ENCODE measurements at places on chromosomes 5 and 9.

DNA sequence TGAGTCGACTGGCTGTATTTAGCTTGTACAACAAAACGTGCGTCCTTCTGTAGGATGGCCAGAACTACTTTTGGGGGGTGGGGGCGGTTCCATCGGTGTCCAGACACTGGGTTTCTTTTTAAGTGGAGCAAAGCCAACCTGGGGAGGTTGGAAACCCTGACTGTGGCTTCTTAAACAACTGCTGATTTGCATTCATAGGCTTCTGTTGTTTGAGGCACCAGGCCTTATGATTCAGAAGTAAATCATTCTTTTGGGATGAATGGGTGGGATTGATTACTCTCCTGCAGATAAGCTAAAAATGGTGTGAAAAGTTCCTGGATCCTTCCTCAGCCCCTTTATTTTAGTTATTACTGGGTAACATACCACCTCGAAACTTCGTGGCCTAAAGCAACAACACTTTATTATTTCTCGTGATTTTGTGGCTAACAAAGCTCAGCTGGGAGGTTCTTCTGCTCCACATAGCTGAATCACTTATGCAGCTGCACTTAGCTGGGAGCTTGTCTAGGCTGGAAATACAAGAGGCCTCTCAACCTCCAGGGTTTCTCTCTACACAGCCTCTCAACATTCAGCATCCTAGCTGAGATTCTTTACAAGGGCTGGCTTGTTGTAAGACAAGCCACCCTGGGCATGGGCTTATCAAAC lies 12.2 kb upstream of the SMIM32 start:
- no peak for DNase-seq

- DNase-seq, result no peak
Observed at GRCh38 chr9:122246666-122247065, 17.9 kb upstream of the LHX6 start.

- DNase-seq, result no peak
Observed at GRCh38 chr5:59197911-59198310, 615.0 kb downstream of the RAB3C start.

DNA sequence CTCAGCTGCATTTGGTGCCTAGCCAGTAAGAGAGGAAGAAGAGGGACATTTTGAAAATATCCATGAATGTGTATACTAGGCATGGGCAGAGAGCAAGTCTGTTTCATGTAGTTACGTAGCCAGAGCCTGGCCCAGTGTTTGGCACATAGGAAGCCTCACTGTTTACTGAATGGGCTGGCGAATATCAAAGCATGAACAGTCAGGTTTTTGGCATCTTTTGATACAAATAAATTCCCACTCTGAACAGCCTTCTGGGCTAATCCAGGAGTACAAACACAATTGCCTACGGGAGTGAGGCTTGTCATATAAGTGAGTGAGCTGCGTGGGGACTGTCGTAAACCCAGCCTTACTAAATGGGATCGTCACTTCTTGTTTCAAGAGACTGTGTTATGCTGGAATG lies 253.1 kb upstream of the PANK3 start:
- no peak for DNase-seq

GRCh38 chr9:126125577-126125976 lies 201.1 kb upstream of the MVB12B start:
- no peak for DNase-seq

DNA sequence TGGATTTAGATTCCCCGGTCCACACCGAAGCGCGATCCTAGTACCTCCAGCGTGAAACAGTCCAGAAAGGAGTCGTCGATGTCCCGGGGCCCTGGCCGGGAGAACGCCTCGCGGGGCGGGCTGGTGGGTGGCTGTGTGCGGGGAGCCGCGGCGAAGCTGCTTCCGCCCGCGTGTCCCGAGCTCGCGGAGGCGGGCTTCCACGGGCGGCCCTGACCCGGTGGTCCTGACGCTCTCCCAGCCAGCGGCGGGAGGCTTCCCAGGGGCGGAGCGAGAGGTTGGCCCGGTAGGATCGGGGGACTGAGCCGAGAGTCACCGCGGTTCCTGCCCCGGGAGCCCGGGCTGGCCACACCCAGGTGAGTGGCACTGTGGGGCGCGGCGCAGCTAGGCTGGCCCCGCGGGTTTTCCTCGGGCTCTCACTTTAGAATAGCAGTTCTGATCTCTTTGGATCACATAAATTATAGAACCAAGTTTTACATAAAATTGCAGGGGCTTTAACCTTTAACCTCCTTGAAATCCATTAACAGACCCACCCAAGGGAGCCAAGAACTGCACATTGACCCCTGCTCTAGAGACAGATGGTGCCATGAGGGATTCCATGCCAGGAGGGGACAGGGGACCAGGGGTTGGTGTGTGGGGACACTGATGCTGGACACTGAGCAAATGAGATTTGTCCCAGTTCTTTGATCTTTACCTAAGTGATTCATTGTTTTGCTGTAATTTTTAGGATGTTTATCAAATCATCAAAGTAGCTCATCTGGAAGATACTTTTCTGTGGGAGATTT lies 29.2 kb upstream of the IL31RA start:
- DNase-seq, result no peak

DNA sequence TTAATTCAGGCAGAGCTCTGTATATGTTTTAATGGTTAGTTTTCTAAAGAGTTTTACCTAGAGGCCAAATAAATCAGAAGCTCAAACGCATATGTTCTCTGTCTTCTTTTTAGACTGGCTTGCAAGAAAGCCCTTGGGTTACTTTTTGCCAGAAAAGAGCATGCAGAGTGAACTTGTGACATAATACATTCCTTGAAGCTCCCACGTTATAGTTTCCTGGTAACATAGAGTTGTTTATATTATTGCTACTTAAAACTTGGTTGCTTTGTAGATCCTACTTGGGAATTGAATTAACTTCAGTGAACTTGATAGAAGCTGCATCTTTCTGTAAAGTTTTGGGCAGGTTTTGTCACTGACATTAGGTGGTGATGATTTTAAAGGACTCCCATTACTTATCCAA lies 102.9 kb downstream of the C9orf152 start:
- no peak for DNase-seq

DNA sequence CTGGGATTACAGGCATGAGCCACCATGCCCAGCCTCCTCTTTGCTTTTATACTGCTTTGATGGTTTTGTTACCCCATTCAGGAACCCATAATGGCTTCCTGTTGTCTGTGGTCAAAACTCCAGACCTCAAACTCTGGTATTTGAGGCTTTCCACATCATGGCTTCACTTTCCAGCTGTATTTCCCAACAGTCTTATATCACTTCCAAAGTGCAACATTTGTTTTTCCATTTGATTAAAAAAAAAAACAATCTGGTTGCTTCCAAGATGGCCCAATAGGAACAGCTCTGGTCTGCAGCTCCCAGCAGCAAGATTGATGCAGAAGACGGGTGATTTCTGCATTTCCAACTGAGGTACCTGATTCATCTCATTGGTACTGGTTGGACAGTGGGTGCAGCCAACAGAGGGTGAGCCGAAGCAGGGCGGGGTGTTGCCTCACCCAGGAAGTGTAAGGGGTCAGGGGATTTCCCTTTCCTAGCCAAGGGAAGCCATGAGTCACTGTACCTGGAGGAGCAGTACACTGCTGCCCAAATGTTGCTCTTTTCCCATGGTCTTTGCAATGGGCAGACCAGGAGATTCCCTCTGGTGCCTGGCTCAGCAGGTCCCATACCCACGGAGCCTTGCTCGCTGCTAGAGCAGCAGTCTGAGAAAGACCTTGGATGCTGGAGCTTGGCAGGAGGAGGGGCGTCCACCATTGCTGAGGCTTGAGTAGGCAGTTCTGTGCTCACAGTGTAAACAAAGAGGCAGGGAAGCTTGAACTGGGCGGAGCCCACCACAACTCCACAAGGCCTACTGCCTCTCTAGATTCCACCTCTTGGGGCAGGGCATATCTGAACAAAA lies 458.4 kb downstream of the KDM4C start:
- DNase-seq, result no peak

DNA sequence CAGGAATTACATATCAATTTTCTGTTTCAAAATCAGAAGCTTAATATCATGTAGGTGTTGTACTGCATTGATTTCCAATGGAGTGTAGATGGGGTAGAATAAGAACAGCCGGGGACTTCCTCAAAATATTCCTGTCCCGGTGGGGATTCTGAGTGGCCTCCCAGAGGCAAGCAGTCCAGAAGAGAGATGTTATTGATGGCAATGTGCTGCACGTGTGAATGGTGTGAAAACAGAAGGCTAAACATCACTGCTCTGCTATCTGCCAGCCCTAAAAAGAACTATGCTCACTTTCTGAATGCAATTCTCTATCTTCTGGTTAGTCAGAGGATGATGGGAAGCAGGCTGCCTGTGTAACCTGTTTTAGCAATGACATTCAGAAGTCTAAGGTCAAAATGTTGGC lies 91.0 kb upstream of the CKMT2 start:
- DNase-seq, result no peak

- DNase-seq, result no peak
Observed at GRCh38 chr5:58012102-58012501, 447.8 kb downstream of the PLK2 start.

DNA sequence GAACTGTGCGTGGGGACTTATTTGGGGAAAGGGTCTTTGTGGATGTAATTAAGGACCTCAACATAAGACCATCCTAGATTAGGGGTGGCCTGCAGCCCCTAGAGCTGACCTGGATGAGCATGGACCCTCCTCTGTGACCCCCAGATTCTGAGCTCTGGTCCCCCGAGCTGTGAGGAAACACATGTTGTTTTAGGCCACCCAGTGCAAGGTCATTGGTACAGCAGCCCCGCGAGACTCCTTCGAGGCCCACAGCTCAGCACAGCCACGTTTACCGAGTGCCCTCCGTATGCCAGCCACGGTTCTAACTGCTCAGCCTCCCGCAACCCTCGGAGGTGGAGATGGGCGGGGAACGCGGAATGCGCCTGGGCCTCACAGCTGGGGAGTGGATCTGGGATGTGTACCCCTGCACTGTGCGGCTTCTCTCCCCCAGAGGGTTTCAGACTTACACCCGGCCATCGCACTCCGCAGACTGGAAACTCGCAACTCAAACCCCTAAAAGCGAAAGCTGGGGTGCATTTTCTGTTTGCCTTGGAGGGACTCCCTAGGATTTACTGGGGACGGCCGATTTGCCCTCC lies 4.5 kb upstream of the GPSM1 start:
- no peak for DNase-seq

- no peak for DNase-seq
Observed at GRCh38 chr9:91714020-91714806, 235.8 kb downstream of the ROR2 start.

- no peak for DNase-seq
Observed at GRCh38 chr5:156498226-156498980, 171.4 kb downstream of the SGCD start.

- DNase-seq, result no peak
Observed at GRCh38 chr5:116546033-116546742, 28.4 kb downstream of the SEMA6A start.

DNA sequence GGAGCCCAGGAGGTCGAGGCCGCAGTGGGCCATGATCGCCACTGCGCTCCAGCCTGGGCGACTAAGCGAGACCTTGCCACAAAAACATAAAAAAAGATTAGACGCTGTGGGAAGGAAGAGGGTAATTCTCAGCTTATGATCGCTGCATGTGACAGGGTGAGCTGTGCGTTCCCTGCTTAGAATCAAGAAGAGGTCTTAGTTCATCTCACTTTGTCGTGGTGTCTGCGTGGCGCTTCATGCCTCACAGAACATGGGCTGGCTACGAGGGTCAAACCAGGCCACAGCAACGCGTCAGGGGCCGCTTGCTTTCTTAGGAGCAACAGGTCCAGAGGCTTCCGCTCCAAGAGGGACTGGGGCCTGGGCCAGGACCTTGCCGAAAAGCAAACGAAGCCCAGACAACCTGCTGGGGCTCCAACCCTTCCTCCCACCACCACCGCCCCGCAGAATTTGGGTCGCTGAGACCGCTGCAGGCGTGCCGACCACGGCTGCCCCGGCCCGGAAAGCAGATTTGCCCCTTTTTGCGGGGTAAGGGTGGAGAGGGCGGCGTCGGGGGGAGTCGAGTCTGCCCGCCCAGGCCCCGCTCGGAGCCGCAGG lies 10.0 kb upstream of the GRIN1 start:
- no peak for DNase-seq

GRCh38 chr9:32253731-32254130 lies 130.7 kb upstream of the ACO1 start:
- no peak for DNase-seq

DNA sequence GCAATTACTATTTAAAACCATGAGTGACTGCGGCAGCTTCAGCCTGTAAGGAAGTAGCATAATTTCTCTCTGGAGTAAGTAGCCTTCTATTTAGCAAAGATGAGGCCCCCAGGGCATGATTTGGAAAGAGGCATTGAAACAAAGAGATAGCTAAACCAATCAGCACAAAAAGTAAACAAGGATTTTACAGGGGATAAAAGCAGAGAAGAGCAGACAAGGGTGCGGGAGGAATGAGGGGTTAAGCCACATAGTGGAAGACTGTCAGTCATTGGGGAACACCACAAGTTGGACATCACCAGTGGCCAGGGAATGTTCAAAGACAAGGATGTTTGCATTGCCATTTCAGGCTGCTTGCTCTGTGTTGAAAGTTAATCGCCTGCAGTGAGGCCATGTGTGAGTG lies 24.0 kb upstream of the C5orf63 start:
- no peak for DNase-seq

GRCh38 chr5:147547730-147548129 lies 37.9 kb upstream of the DPYSL3 start:
- no peak for DNase-seq

GRCh38 chr9:115275753-115276152 lies 157.8 kb upstream of the TNC start:
- no peak for DNase-seq

DNA sequence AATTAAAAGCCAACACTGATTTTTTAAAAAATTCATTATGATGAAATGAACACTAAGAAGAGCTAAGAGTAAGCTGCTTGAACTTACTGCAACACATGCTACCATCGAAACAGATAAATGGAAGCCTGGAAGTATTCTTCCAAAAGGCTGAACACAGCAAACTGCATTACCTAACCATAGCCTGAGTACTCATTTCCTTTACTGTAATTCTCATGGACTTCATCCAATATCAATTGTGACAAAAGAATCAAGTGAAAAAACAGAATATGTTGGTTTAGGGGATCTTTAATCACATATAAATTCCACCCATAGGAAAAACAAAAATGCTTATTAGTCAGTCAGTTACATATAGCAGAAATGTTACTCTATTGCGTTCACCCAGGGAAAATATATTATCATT lies 68.5 kb downstream of the DROSHA start:
- DNase-seq, result no peak

DNA sequence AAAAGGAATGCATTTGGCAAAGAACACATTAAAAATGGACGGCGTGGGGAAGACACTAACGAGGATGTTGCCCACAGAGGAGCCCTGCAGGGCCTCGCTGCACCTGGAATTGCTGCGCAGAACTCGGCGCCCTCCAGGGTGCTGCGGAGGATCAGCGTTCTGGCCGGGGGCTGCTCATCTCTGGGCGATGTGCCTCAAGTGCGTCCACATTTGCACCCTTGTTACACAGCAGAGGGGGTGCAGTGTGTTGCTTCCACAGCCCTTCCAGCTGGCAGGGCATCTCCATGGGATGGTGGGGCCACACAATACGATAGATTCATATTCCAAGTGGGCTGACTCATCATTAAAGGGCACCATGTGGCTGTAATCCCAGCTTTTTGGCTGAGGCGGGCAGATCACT lies 63.1 kb downstream of the AK8 start:
- DNase-seq, result no peak
